Neural progenitor cell (in vitro differentiated cells): ENCODE measurements at places on chromosomes 16 and 17. TPM values are rescaled to one million over a fixed set of nuclear protein-coding genes. Genes with fewer than 3 reads are reported as not detected.

The CD19 gene
- total RNA-seq = 0.15 TPM in 1 of 2 replicates, not detected in the other

The SHBG gene
- 0.46 TPM in 1 of 2 replicates, not detected in the other for total RNA-seq

DNA sequence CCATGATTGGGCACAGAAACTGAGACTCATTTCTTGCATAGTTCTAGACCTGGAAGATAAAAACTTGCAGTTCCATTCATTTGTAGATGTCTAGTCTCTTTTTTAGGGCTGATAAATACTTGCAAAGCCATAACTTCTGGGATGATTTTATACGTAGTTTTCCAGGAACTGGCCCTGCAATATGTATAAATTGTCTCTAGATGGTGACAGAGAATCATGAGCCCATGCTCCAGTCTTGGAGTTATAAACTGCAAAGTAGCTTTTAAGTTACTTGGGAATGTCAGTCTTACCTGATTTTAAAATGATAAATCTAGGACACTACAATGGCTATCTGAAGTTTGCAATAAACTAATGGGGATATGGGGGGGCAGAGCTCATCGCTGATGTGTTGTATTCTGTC is 3.0 kb upstream of the ADAMTS18 start:
- DNase-seq = peak; percentile 48
- H3K27ac ChIP-seq = no peak overlapping the region
- H3K27me3 ChIP-seq = peaks cover 58% of the 10 kb centered on the region
- peaks cover 27% of the 10 kb centered on the region for H3K4me1 ChIP-seq

- H3K4me1 ChIP-seq = peaks cover 12% of the 10 kb centered on the region
- peak; percentile 48 for DNase-seq
- H3K27ac ChIP-seq = no peak overlapping the region
- no peaks in the 10 kb centered on the region for H3K27me3 ChIP-seq
- H3K4me3 ChIP-seq = no peak overlapping the region
These were observed 46.7 kb downstream of the RNF157 start for GRCh38 chr17:76193591-76193990.

- no peak overlapping the region for H3K27ac ChIP-seq
- H3K36me3 ChIP-seq = no peaks in the 10 kb centered on the region
- H3K27me3 ChIP-seq = no peaks in the 10 kb centered on the region
- H3K4me3 ChIP-seq = no peak overlapping the region
- DNase-seq = peak; percentile 69
- H3K4me1 ChIP-seq = no peaks in the 10 kb centered on the region
These were observed 36.1 kb downstream of the NOG start for GRCh38 chr17:56629531-56630075.

GRCh38 chr17:33267271-33267790 is 25.8 kb downstream of the ASIC2 start:
- DNase-seq = no peak
- no peak overlapping the region for H3K27ac ChIP-seq
- H3K4me3 ChIP-seq = no peak overlapping the region
- no peaks in the 10 kb centered on the region for H3K36me3 ChIP-seq
- peaks cover 7% of the 10 kb centered on the region for H3K27me3 ChIP-seq
- no peaks in the 10 kb centered on the region for H3K4me1 ChIP-seq

GRCh38 chr17:77222356-77222755 is 81.6 kb downstream of the SEC14L1 start:
- H3K4me1 ChIP-seq = no peaks in the 10 kb centered on the region
- H3K4me3 ChIP-seq = no peak overlapping the region
- no peak overlapping the region for H3K27ac ChIP-seq
- no peaks in the 10 kb centered on the region for H3K27me3 ChIP-seq
- H3K36me3 ChIP-seq = no peaks in the 10 kb centered on the region
- no peak for DNase-seq

- H3K4me1 ChIP-seq = peaks cover 65% of the 10 kb centered on the region
- H3K27ac ChIP-seq = no peak overlapping the region
- H3K27me3 ChIP-seq = no peaks in the 10 kb centered on the region
These were observed 33.2 kb downstream of the MAP2K6 start for GRCh38 chr17:69447726-69448125.
